Substantia nigra (tissue), 51 donors: ENCODE measurements at places on chromosomes 3 and 15.

- no peak for DNase-seq
Measured at GRCh38 chr15:90836296-90836871, 32.0 kb upstream of the FURIN start.

GRCh38 chr3:193883551-193883950 is 252.4 kb upstream of the HES1 start:
- DNase-seq = no peak

DNA sequence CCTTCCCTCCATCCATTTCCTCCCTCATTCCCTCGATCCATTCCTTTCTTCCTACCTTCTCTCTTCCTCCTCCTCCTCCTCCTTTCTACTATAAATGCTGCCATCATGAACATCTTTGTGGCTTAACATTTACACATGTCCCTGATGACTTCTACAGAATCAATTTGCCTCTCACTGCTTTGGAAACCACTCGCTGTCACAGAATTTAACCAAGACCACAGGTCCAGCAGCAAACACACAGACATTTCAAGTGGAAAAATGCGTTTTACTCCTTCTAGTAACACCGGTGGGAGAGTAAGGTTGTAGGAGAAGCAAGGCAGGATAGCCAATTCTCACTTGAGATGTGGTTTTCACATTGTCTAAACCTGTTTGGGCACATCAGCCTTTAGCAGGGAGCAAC is 101.4 kb upstream of the LRIG1 start:
- DNase-seq = no peak

- no peak for DNase-seq
Measured at GRCh38 chr15:69526081-69527061, 73.8 kb downstream of the RPLP1 start.

- no peak for DNase-seq
Measured at GRCh38 chr3:185319801-185320200, 43.1 kb upstream of the MAP3K13 start.

- DNase-seq = no peak
Measured at GRCh38 chr3:71376911-71377310, 206.6 kb downstream of the FOXP1 start.

- DNase-seq = no peak
Measured at GRCh38 chr3:127454051-127454450, 136.5 kb downstream of the TPRA1 start.

DNA sequence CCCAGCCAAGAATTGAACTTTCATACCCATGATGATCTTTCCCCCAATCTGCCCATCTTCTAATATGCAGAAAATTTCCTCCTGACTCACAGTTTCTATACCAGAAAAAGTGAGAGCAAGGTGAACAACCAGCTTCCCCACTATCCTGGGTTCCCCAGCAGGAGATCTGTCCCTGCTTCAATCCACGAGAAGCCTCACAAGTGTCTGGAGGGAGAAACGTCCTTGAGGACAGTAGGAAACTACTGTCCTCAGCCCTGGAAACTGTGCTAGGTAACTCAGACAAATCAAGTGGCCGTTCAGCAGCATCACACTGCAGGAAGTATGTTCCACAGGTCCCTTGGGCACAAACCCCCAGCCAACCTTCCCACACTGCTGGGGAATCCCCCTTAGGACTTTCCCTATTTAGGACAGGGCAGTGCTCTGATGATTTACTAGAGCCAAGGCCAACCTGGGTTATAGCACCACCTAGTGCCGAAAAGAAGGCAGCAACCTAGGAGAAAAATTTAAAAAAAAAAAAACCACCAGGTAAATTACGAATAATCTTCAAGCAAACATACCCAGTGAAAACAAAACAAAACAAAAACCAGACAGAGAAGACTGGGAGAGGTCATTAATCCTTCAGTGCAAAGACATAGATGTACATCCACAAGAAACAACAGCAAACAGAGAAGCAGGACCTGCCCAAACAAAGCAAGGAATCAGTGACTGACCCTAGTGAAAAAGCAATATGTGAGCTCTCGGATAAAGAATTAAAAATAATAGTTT is 36.0 kb downstream of the MORC1 start:
- no peak for DNase-seq

DNA sequence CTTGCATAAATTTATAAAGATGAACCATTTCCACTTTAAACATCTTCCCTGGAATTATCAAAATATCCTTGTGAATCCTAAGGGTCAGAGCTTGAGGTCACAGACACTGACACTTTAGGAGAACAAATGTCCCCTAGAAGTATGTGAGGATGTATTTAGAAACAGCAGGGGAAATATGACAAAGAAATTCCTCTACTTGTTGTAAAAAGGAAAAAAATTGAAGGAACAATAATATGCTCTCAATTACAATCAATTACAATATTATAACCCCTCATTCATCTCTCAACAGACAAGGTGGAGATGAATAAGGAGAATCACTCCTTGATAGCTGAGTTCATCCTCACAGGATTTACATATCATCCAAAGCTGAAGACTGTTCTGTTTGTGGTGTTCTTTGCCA is at the start of gene OR5K3:
TSS of gene OR5K3 (plus strand) at position 301 of the 400 bp plus-strand sequence. CDS start at position 301, 0 bp downstream.
- no peak for DNase-seq

DNA sequence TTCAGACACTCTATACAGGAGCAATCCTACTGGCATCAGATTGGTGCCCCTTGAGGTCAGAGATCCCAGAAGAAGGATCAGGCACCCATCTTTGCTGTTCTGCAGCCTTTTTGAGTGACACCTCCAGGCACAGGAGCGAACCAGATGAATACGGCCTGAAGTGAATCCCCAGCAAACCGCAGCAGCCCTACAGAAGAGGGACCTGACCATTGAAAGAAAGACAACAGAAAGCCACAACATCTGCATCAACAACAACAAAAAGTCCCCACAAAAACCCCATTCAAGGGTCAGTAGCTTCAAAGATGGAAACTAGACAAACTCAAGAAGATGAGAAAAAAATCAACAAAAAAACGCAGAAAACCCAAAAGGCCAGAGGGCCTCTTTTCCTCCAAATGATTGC is 130.4 kb downstream of the PPM1L start:
- DNase-seq = no peak

GRCh38 chr3:14183015-14183577 is 4.5 kb downstream of the LSM3 start:
- no peak for DNase-seq

DNA sequence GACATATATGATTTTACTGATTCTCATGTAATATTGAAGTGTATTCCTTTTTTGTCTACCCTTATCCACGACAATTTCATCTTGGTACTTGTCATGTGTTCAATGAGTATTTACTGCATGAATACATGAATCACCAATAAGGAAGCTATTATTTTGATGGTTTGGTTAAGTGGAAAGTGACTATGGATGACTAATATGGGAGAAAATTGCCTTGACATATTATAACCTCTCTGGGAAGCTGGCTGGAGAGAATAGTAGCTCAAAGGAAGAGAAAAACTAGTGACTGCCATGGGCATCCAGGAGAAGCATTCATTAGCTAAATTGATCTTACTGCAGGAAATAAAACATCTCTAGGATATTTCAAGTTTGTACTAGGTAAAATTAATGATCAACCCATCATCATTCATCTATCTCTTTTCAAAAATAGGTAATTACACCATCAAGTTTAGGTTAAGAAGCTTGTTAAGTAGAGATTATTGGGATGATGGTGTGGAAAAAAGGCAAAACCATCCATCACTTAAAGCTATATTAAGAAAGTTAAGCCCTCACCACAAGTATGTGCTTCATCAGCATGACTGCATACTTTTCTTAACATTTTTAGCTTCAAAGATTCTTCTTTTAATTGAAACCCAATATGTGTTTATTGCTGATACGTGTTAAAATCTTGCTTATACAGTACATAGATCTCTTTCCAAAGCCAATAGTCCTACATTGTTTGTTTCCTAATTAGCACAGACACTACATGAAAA is 455.2 kb upstream of the ARPP21 start:
- no peak for DNase-seq

GRCh38 chr3:7285505-7285904 is 424.6 kb downstream of the GRM7 start:
- no peak for DNase-seq

GRCh38 chr15:84937144-84937543 is 44.5 kb upstream of the PDE8A start:
- no peak for DNase-seq

DNA sequence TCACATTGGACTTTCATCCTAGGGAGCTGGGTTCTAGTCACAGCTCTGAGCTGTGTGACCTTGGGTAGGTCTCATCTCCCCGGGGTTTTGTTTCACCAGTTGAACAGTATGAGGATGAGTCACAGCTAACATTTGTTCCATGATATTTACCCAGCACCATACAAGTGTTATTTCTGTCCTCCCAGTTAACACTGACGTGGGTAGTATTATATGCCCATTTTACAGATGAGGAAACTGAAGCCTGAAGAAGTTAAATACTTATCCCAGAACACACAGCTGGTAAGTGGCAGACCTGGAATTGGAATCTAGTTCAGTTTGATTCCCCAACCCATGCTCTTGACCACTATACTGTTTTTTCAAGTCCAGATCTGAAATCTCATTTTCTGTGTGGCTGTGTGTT is 908 bp upstream of the RARB start:
- DNase-seq = no peak

GRCh38 chr3:55159016-55159415 is 231.2 kb upstream of the LRTM1 start:
- DNase-seq = no peak

DNA sequence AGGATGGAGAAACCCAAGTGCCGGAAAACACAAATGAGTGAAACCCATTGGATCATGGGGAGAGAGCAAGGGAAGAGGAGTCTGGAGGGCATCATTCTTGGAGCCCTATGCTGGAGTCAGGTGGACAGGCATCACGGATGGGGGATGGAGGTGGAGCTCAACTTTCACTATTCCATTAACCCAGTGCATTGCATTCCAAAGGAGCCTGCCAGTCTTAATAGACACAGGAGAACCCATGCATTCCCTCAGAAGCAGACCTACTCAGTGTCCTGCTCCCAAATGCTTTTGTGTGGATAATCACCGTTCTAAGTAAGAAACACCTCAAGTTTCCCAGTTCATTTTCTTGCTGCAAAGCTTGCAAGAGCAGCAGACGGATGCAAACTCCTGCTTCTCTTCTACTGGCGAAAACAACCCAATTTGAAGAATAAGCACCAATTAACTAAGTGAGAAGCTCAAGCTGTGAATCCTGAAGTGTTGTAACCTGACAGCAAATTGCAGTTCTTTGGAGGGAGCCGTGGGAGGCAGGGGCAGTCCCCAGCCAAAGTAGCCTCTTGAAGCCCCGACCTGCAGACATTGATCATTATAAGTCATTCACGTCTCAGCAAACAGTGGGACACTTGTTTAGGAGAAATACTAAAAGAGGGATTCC is 25.3 kb downstream of the SEMA5B start:
- DNase-seq = no peak

DNA sequence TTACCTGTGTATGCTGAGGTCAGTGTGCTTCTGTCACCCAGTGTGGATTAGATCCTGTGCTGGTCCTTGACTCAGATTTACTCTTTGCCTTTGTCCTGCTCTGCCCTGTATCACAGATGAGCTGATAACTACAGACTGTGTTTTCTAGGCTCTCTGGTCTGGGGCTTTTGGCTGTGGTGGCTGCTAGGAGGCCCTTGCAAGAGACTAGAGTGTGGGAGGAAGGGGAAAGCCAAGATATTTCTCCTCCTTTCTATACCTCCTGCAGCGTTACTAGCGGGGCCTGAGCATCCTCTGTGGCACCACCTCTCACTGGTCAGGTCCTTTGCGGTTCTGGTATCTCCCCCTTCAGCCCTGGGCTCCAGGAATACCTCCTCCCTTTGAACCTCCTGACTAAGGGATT is 282.3 kb upstream of the TBC1D5 start:
- no peak for DNase-seq

DNA sequence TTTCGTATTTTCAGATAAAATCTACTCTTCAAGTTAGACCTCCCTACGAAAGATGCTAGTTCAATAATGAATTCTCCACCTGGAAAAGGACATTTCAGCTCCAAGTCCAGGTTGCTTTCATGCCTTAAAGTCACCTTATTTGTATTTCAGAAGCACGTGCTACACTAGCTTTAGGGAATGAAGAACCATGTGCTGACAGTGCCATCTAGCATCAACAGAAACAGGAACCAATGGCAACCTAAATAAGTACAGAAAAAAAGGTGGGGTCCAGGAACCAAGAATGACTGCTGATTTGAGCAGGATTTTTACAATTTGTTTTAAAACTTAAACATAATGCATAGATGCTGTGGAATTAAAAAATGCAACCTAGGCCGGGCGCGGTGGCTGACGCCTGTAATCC is 77.6 kb upstream of the SNRPN start:
- DNase-seq = no peak

- no peak for DNase-seq
Measured at GRCh38 chr3:175430983-175431773, 572.0 kb downstream of the NAALADL2 start.

DNA sequence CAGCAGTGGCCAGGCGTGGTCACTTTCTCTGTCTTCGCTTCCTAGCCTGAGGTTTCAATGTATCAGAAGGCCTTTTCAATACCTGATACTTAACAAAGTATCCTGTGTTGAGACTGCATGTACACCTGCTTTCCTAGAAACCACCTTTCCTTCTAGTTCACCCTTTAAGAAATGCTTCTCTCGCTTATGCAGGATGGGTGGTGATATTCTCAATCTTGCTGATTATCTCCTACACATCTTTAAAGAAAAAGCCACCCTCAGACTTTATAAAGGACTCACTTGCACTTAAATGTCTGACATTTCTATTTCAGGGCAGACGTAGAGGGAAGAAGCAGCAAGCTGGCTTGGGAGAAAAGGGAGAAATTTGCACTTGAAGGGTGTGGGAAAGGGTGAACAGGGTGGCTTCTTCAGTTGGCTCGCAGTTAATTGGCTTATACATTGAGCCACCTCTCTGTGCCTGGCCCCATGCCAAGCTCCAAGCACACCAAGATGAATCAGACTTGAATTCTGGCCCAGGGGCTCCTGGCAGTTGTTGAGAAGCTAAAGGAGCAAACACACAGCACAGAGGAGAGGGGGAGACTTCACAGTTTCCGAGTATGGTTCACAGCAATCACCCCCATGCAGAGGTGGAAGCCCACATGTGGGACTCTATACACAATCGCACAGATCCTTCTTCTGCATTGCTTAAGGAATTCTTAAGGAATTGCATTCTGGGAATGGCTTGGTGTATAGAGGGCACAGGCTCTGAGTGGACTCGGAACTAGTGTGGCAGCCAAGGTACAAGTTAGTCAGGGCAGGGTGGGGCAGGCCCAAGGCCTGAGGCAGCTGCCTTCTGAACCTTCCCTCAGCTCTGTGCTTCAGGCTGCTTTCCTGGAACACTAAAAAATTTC is 1.3 kb downstream of the ARL6IP5 start:
- peak; percentile 53 for DNase-seq

DNA sequence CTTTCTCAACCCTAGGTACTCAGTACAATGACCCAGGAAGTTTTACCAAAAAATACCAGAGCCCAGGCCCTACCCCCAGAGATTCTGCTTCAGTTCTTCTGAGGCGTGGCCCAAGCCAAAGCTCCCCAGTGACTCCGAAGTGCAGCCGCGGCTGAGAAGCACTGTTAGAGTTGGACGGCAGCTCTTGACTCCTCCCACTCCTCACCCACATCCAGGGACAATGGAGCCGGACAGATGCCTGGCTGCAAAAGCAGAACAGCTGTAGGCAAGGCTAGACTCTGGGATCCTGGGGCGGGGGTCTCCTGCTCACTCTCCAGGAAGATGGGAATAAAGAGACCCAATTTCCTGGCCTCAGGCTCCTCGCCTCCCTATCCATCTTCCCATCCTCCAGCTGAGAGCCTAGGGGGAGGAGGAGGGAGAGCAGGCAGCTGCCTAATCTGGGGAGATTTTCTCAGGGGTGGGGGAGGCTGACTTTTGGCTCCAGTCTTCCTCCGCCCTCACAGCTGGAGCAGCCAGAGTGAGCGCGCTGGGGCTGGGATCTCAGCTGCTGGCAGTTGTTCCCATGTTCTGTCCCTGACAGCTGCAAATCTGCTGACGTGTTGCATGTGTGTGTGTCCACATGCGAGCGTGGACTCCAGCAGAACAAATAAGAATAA is 223.8 kb downstream of the OPA1 start:
- peak; percentile 27 for DNase-seq

GRCh38 chr15:77855871-77856270 is 221.6 kb downstream of the TBC1D2B start:
- DNase-seq = no peak
